ENCODE measurements at places on chromosomes 3 and 15.

DNA sequence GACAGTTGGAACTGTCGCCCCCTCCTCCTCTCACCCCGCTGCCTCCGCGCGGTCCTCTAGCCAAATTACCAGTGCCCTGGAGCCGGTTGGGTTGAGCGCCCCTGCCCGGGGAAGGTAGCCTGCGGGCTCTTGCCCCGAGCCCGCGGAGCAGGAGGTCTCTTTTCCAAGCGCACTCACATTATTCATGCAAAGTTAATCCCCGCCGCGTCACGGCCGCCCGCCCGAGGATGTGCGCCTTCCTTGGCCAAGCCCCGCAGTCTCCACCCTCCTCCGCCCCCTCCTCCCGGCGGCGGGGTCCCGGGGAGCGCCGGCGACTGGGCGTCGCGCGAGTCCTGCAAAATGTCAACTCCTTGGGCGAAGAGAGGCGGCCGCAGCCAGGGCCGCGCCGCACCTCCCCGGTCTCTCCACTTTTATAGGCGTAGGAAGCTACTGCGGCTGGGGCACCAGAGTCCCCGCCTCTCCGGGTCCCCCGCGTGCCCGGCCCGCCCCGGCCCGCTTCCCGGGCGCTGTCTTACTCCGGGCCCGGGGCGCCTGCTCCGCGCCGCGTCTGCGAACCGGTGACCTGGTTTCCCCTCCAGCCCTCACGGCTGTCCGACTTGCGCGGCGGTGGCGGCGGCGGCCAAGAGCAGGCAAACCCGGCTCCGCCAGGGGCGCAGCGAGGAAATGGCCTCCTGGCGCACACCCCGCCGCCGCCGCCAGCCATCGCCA lies at the start of gene THRB:
TSS of gene THRB (minus strand) at position 233 of the 708 bp plus-strand sequence.
- no peak for DNase-seq

- DNase-seq: no peak
These were observed 31.5 kb downstream of the APH1B start for GRCh38 chr15:63308947-63309346.

- no peak for DNase-seq
These were observed 190.9 kb downstream of the TJP1 start for GRCh38 chr15:29631076-29632070.

DNA sequence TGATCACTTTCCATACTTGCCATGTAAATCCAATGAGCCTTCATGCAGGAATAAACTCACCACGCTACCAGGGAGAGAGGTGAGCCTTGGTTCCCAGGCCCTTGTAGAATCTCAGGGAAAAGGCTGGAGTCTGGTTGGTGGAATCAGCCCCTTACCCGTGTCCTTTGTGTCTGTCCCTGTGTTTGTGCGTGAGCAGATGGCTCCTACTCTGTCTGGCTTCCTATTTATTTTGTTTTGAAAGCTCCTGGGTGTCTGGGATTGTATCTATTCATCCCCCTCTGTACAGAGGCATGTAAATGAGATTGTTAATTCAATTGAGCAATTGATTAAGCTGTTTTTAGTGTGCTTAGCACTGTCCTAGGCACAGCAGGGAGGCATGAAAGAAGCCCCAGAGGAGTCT lies 278.1 kb downstream of the THSD4 start:
- no peak for DNase-seq

DNA sequence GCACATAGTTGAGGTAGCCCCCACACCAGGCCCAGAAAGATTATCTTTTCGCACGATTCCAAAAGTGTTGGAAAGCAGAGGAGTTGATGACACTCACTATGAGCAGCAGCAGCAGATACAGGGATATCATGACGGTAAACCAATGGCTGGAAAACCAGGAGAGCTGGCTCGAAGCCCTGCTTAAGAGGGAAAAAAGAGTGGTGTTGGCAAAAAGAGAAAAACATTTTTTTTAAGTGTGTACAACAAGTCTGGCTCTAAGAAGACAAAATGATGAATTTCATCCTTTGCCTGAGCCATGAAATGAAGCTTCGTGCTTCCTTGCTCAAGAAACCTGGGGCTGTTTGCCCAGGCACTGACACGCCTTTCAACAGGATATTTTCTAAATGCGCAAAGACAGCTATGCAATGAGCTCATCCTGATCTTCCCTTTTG lies 27.3 kb downstream of the PARP16 start:
- DNase-seq: no peak

GRCh38 chr3:118534519-118534918 lies 500.1 kb downstream of the IGSF11 start:
- DNase-seq: no peak

DNA sequence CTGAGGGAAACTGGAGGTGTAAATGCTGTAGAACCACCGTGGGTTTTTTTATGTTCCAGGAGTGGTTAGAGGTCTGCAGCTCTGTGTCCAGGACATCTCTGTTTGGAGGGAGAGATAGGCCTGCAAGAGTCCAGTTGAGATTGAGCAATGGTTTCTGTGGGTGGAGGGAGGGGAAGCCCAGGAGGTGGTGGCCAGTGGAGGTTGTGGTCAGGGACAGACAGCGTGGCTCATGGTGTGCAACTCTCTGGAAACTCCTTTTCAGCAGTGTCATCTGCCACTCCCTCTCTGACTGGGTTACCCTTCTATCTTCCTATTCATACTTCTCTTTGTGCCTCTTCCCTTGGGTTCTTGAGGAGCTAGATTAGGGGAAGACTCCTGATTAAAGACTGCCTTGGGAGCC lies 9.6 kb downstream of the XCR1 start:
- DNase-seq: no peak

- DNase-seq: no peak
These were observed 22.3 kb upstream of the GP9 start for GRCh38 chr3:129038121-129038855.

- no peak for DNase-seq
These were observed 29.1 kb downstream of the PLXND1 start for GRCh38 chr3:129577366-129577765.

DNA sequence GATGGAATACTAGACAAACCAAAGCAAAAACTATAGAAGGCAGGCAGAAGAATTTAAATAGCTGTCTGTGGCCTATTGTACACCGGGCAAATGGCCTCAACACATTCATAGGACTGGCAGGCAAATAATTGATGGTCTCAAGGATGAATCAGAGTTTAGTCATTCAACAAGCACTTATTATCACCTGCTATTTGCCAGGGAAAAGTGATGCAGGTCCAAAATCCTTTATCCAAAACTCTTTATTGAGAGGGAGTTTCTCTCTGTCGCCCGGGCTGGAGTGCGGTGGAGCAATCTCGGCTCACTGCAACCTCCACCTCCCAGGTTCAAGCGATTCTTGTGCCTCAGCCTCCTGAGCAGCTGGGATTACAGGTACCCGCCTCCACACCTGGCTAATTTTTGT lies 2.3 kb downstream of the EIF2AK4 start:
- DNase-seq: no peak

DNA sequence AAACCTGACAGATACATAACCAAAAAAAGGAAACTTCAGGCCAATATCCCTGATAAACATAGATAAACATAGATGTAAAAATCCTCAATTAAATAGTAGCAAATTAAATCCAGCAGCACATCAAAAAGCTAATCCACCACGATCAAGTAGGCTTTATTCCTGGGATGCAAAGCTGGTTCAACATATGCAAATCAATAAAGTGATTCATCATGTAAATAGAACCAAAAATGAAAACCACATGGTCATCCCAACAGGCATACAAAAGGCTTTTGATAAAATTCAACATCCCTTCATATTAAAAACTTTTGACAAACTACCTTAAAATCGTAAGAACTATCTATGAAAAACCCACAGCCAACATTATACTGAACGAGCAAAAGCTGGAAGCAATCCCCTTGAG lies 882.2 kb downstream of the NTRK3 start:
- no peak for DNase-seq

DNA sequence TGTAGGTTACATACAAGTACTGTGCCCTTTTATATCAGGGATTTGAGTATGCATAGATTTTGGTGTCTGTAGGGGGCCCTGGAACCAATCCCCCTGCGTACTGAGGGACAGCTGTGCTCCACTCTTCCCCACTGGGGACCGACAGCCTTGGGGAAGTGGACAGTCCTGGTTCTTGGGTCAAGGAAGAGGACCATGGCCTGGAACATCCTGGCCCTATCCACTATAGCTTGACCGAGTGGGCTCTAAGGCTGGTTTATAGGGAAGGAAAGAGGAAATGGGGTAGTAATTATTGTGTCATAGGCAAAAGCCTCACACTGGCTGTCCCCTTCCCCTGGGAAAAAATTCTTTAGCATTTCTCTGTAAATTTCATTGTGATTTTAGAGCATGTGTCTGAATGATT lies 49.5 kb downstream of the CRTC3 start:
- no peak for DNase-seq

- no peak for DNase-seq
These were observed 645.8 kb upstream of the NR2F2 start for GRCh38 chr15:95684693-95685115.

- DNase-seq: no peak
These were observed 73.9 kb downstream of the SUCLG2 start for GRCh38 chr3:67580430-67581000.

GRCh38 chr3:174858353-174858752 lies 781 bp upstream of the NAALADL2 start:
- DNase-seq: no peak

- no peak for DNase-seq
These were observed at the start of gene MAPKAPK3 for GRCh38 chr3:50617096-50617791. MAPKAPK3 (plus strand) TSS chr3:50617151; CDS start chr3:50617566, 415 bp downstream.

GRCh38 chr3:16455966-16456365 lies 57.5 kb downstream of the RFTN1 start:
- no peak for DNase-seq

GRCh38 chr3:114660124-114660523 lies 366.3 kb downstream of the TIGIT start:
- no peak for DNase-seq

- no peak for DNase-seq
These were observed 1.2 kb downstream of the LARP6 start for GRCh38 chr15:70852501-70853317.

DNA sequence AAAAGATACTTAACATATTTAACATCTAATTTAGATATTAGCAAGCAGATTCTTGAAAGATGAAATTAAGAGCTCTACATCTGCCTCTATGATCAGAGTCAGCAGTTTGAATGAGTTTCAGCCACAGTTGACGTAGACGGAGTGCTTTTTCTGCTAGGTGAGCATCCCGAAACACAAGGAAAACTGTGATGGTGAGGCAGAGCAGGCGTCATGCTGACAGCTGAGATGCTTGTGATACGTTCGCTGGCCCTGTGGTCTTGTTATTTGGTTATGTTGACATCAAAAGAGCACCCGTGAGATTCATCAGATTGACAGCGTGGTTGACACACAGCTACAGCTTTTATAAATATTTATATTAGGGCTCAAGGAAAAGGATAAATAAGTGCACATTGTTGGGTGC lies 19.6 kb upstream of the GOLGA8B start:
- no peak for DNase-seq

DNA sequence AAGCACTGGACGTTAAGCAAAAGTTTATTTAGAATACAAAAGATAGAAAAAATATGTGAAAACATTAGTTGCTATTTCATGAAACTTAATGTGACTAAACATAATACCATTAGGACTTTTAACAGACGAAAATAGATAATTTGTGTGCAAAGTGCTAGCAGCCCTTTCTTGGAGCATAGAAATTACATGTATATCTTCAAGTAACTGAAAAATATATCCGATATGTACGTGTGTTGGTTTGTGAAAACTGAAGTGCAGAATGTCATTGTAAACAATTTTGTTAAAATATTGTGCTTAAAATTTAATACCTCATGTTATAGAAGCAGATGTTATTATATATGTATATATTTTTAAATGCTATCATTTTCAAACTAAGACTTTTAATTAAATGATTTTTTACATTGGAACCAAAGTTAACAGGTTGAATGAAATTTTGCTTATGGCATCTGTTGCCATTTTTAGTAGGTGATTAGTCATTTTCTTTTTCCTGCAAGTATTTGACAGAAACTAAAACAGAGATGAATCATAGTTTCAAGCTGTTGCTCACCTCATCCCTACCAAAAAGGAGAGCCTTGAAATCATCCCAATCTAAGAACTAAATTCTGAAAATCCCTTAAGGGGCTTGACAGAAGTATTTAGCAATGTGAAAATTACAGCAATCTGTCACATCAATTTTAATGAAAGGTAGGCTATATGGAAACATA lies 334.8 kb downstream of the NAALADL2 start:
- DNase-seq: no peak

GRCh38 chr3:8466526-8466925 lies 35.1 kb upstream of the LMCD1 start:
- no peak for DNase-seq

DNA sequence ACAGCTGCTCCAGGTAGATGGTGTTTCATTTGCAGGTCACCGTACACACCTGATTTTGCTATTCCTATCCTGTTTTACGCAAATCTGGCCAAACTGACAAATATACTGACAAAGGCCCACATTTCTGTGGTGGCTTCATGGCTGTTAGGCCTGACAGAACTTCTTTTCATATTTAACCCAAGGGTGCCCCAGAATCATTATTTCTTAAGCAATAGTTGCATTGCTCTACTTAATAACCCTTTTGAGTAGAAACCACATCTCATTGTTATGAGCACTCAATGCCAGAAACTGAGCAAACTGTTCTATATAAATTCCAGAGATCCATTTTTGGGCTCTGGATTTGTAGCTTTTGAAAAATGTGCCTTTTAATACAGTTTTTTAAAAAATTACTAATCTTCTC lies 19.4 kb downstream of the ASTE1 start:
- DNase-seq: no peak

DNA sequence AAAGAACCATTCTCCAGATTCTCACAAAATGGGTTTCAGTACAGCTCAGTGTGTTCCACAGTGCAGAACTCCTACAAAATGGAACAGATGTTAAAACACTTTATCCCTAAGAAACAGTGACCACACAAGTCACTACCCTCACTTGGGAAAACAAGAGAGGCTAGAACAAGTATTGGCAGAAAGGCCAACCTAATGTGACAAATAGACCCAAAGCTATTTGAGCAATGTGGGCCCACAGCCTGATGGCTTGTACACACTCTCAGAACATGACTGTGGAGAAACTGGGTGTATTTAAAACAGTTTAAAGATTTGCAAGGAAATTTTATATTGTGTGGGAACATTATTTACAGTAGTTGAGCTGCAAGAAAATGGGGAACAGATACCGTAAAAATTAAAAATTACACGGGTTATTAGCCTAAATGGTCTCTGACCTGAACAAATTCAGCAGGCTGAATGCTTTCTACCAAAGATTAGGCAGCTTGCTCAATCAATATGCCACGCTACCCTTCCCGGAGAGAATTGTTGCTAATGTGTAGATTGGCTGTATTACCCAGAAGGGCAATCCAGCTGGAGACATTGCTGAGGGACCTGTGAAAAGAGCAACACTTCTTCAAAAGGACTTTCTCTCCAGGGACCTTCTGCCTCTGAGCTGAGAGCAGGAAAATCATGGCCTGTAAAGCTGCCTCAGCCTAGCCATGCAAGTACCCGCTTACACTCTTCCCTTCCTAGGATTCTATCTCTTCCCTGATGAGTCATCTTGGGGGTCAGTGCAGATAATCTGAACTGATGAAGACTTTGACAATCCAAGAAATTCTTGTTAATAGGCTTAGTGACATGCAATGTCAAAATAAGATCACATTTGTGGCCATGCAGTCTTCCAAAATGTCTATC lies 97.1 kb downstream of the STRIT1 start:
- DNase-seq: no peak

- DNase-seq: no peak
These were observed 142.2 kb upstream of the MANF start for GRCh38 chr3:51242939-51243338.

- no peak for DNase-seq
These were observed 13.3 kb upstream of the PLSCR1 start for GRCh38 chr3:146557745-146558144.
